ELF-1 (cell line): ENCODE measurements at places on chromosomes 1 and 21.

DNA sequence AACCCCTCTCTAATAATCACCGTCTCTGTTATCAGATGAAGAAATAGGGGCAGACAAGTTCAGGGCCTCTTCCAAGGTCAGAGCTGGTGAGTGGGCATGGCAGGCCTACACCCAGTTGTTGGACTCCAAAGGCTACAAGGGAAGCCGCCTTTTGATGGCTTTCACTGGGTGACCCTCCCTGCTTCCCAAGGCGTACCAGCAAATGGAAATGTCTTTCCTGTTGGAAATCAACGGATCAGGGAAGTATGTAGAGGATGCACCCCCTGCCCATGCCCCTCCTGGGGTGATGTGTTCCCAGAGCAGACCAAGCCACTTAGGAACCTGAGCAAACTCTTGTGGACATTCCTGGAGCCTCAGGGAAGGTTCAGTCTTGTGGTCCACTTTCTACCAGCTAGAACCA lies 47.4 kb downstream of the LGR6 start:
- no peak for DNase-seq

DNA sequence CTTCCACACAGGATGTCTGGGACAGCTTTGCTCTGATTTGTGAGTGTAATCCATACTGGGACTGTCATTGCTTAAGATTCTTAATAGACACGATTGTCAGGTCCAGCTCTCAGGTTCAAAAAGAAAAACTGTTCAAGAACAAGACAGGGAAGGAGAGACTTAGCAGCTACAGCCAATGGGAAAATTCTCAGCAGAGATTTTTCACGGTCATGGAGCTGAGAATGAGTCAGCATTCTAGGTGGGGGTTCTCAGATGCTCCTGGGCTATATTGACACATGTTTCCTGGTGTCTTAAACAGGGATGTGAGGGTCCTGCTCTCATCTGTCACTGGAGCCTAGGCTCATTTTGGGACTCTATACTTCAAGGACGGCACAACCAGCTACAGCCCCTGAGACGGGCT lies 318.3 kb downstream of the RRAGC start:
- DNase-seq = no peak

GRCh38 chr21:16873596-16873995 lies 639.2 kb upstream of the CXADR start:
- no peak for DNase-seq

- no peak for DNase-seq
Observed at GRCh38 chr1:30416221-30416820, 307.1 kb downstream of the MATN1 start.

DNA sequence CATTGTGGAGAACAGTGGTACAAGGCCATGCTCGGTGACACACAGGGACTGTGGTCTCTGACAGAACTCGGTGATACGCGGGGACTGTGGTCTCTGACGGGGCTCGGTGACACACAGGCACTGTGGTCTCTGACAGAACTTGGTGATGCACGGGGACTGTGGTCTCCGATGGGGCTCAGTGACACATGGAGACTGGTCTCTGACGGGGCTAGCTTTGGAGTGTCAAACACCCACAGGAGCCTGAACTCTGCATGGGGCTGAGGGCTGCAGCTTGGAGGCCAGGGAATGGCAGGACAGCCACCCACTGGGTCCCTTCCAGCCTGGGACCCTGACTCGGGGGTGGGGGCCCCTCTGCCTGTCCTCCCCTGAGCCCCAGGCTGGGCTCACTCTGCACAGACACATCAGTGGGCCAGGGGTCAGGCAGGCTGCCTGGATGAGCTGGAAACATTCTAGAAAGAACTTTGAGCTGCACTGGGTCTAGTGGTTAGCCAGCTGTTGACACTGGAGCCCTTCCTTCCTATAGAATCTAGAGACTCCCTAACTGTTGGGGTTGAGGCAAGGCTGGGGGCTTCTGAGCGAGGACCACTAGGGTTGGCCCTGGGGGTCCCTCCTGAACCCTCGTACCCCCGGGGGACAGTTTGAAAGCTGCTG lies 49.8 kb downstream of the DISP3 start:
- DNase-seq = no peak

DNA sequence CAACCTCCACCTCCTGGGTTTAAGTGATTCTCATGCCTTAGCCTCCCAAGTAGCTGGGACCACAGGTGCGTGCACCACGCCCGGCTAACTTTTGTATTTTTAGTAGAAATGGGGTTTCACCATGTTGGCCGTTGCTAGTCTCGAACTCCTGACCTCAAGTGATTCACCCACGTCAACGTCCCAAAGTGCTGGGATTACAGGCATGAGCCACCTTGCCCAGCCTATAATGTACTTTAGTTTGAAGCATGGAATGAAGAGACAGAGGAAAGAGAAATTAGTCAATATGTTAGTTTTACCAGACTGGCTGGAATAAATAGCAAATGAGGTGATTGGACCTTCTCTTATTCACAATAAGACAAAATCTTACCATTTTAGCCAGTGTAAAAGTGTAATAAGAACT lies 89.0 kb downstream of the GTF2B start:
- no peak for DNase-seq

DNA sequence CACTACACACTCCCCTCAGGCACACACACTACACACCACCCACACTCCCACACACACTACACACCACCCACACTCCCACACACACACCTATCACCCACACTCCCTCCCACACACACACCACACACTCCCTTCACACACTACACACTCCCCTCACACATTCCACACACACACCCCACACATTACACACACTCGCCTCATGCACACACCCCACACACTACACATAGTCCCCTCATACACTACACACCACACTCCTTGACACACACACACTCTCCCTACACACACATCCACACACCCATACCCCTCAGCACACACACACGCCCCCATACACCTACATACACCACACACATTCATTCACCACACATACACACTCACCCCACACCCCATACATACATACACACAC lies 31.0 kb upstream of the SELENON start:
- DNase-seq = no peak

DNA sequence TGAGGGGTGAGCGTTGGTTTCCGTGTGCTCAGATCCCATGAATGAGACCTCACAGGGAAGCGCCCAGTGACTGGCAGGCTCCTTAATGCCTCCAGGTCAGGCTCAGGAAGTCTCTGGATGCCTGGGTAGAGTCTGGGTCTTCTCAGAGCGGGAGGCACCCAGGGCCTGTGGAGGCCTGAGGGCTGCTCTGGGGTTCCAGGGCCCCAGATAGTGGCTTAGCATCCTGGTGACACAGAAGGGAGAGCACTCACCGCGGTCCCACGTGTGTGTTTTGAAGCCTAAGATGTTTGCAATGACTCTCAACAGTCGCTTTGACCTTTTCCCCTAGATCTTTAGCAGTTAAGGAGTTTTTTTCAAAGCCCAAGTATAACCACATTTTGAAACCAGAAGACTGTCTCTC lies 25.0 kb downstream of the PRMT2 start:
- DNase-seq = no peak

DNA sequence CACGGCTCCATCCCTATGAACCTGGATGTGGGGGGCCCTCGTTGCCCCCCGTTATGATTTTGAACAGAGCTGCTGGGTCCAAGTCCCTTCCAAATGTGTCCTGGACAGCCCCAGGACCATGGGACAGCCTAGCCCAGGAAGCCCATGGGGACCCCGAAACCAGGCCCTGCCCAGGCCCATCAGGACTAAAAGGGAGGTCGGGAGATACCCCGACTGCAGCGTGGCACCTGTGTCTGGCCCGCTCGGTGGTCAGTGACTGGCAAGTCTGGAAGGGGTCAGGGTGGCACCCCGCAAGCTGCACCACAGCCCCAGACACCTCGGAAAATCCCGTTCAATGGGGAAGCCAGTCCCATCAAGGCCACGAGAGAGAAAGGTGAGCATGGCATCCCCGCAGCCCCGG lies 10.4 kb upstream of the SRARP start:
- DNase-seq = no peak

GRCh38 chr1:51378871-51379270 lies 48.5 kb upstream of the TTC39A start:
- no peak for DNase-seq

- no peak for DNase-seq
Observed at GRCh38 chr1:53315046-53315445, 12.8 kb downstream of the LRP8 start.

DNA sequence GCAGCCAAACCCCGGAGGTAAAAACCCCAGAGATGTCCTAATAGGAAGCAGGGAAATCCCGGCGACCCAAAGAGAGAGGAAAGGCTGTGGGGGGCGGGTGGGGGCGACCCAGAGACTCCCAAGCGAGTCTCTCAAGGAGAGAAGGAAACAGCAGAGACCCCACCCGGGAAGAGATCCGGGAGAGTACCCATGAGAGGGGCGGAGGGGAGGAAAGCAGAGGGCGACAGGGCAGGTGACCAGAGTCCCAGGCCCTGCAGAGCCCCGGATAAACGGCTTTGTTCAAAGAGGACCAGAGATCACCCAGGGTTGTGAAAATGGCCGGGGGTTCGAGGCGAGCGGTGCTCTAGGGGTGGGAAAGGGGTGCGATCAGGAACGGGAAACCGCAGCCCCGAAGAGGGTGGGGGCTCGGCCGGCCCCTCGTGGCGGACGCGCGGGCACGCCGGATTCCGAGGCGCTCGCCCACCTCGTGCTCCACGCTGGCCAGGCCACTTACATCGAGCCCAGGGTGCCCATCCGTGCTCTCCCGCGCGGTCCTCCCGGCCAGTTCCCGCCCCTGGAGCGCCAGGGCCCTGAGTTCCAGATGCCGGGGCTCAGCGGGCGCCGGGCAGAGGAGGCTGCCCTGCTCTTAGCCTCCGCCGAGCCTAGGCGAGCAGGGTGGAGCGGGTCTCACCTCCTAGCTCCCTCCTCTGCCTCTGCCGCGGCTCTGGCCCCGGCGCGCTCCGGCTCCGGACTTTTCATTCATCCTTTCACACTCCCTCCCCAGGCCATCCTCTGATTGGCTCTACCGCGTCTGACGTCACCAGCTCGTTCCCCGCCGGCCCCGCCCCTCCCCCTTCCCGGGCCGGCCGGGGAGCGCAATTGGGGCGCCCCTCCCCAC lies 52.3 kb downstream of the RHBG start:
- DNase-seq = peak; percentile 93

DNA sequence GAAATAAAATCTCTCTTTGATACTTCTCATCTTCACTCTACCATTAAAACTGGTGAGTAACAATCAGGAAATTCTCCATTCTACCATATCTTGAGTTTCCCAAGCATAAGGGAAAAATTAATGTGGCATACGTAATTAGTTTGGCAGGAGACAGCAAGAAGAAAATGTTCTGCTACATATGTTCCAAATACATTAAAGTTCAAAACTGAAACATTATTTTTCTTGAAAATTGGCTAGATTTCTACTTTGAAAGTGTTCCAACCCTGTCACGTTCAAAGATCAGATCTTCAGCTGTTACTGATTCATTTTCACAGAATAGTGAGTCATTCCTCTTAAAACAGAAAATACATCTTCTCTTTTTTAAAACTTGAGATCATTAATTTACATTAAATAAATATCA lies 48.5 kb downstream of the PIGK start:
- DNase-seq = no peak

GRCh38 chr1:156961709-156962108 lies 41.3 kb downstream of the LRRC71 start:
- peak; percentile 8 for DNase-seq

DNA sequence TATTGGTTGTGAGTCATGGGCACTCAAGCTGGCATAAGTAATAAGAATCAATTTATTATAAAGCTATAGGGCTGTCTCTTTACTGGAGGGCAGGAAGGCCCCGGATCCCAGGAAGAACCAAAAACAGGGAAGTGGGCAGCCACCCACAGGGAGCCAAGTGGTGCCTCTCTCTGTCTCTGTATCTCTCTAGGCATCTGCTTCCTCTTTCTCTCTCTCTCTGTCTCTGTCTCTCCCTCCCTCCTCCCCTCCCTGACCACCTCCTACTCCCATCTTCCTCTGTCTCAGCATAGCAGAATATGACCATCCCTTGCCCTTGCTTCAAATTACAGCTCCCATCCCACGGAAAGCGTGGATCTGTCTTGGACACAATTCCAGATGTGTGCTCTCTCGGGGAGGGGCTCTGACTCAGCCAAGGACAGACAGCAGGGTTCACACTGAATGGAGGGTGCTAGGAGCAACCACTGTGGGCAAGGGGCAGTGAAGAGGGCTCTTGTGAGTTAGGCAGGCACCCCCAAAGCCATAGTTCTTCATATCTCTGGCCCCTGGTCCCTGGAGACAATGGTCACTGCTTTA lies 80.4 kb upstream of the LPGAT1 start:
- no peak for DNase-seq

GRCh38 chr21:39599191-39599970 lies 13.4 kb upstream of the B3GALT5 start:
- no peak for DNase-seq

- DNase-seq = peak; percentile 82
Observed at GRCh38 chr1:1122981-1123480, 7.1 kb upstream of the C1orf159 start.
